Fibroblast of the aortic adventitia (primary cell): ENCODE measurements at places on chromosomes 4 and X.

GRCh38 chrX:68808686-68809357 lies 20.0 kb upstream of the EFNB1 start:
- DNase-seq, result peak; percentile 47

DNA sequence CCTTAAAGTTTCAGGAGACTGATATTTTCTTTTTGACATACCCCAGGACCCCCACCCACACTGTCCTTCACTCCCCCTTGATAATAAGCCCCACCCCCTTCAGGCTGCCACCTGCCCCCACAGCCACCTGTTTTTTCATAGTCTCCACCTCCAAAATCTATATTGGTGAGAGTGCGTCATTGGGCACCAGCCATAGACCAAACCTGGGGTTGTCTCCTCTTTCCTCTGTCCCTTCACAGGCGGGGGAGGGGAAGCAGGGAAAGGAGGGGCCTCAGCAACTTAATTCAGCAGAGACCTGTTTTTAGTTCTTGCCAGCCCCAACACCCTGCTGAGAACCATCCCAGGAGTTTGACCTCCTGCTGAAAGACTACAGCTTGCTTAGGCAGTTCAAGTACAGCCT lies 1.1 kb downstream of the ARHGAP36 start:
- DNase-seq, result no peak

DNA sequence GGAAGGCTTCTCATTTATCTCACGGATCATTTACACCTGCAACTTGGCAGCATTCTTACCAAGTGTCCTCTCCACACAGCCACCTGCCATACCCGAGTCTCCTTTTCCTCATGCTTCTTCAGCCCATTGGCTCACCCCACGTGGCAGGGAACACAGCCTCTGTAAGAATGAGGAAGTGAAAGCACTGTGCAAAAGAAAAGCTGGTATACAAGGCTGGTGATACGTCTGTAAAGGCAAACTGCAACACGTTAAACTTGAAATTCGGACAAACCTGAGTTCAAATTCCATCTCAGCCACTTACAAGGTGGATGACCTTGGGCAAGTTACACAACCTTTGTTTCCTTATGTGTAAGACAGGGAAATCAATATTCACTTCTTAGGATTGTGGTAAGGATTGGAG lies 164.0 kb upstream of the RASGEF1B start:
- no peak for DNase-seq

DNA sequence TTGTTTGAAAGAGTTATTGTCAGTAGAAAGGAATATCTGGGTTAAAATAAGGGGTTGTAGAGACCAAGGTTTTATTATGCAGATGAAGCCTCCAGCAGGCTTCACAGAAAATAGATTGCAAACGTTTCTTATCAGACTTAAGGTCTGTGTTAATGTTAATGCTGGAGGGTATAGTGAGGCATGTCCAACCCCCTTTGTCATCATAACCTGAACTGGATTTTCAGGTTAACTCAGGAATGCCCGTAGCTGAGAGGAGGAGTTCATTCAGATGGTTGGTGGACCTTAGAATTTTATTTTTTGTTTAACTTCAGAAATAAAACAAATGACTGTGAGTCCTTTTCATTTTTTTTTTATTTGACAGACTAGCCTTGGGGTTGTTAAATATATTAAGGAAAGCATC lies 354.1 kb downstream of the GPM6A start:
- no peak for DNase-seq

GRCh38 chrX:76127341-76127740 lies 45.5 kb upstream of the PBDC1 start:
- DNase-seq, result no peak

DNA sequence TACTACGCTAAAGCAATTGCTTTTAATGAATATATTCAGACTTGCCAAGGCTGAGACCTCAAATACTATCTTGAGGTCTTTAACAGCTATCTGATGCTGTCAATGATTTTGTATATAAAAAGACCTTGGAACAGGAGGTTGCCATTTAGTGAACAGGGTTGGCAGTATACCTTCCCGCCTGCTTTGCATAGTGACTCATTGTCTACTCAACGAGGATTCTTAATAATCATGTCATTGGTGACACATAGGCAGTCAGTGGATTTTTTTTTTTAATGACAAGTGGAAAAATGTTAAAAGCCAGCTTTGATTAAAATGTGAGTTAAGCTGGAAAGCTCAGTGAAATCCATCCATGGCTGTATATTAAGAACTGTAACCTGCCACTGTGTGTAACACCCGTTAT lies 164.0 kb downstream of the ASMT start:
- no peak for DNase-seq

GRCh38 chrX:138719396-138719795 lies 7.9 kb upstream of the FGF13 start:
- no peak for DNase-seq
